ENCODE measurements at places on chromosomes 2 and 18.

DNA sequence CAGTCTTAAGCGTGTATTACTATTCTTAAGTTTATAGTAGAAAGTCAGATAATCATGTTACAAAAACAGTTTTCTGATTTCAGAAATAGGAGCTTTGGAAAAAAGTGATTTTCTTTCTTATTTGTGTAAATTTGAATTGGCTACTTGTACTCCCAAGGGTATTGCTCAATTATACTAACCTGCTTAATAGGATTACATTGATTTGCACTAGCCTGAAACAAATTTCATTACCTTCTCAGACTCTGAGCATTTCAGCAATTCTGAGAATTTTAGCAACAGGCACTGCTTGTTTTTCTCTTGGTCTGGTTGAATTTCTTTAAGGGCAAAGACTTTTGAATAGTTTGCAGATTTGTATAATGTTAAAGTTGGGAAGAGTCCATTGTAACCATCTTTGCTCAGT, 87.2 kb upstream of the NXPH2 start:
- H3K4me1 ChIP-seq = no peaks in the 10 kb centered on the region
- H3K36me3 ChIP-seq = no peaks in the 10 kb centered on the region
- no peaks in the 10 kb centered on the region for H3K27me3 ChIP-seq
- H3K27ac ChIP-seq = no peak overlapping the region

- no peak overlapping the region for H3K27ac ChIP-seq
- no peak overlapping the region for H3K4me3 ChIP-seq
- H3K36me3 ChIP-seq = peaks cover 51% of the 10 kb centered on the region
- H3K27me3 ChIP-seq = no peaks in the 10 kb centered on the region
Observed at GRCh38 chr2:101893681-101894381, 97.9 kb upstream of the IL1R2 start.

GRCh38 chr18:39259736-39260135, 1694.1 kb upstream of the CELF4 start:
- no peak overlapping the region for H3K27ac ChIP-seq
- H3K36me3 ChIP-seq = no peaks in the 10 kb centered on the region
- H3K27me3 ChIP-seq = no peaks in the 10 kb centered on the region
- H3K4me3 ChIP-seq = no peak overlapping the region

GRCh38 chr2:65000644-65001043, 11.4 kb downstream of the SLC1A4 start:
- H3K36me3 ChIP-seq = peaks cover 87% of the 10 kb centered on the region
- H3K27ac ChIP-seq = no peak overlapping the region
- no peak for DNase-seq
- H3K4me3 ChIP-seq = no peak overlapping the region

- DNase-seq = no peak
Observed at GRCh38 chr2:56185582-56186046, 1.8 kb downstream of the CCDC85A start.

GRCh38 chr2:48328159-48328809, 201.7 kb upstream of the STON1 start:
- no peak overlapping the region for H3K27ac ChIP-seq
- H3K4me1 ChIP-seq = peaks cover 12% of the 10 kb centered on the region
- no peak overlapping the region for H3K4me3 ChIP-seq

- H3K36me3 ChIP-seq = no peaks in the 10 kb centered on the region
- peaks cover 14% of the 10 kb centered on the region for H3K27me3 ChIP-seq
- H3K4me3 ChIP-seq = no peak overlapping the region
- DNase-seq = no peak
- H3K4me1 ChIP-seq = no peaks in the 10 kb centered on the region
Observed at GRCh38 chr2:217364224-217364623, 504.4 kb upstream of the TNP1 start.

- no peaks in the 10 kb centered on the region for H3K27me3 ChIP-seq
- no peak for DNase-seq
- no peak overlapping the region for H3K27ac ChIP-seq
- no peaks in the 10 kb centered on the region for H3K36me3 ChIP-seq
- H3K4me3 ChIP-seq = no peak overlapping the region
Observed at GRCh38 chr2:219197388-219197787, 9.2 kb upstream of the ZFAND2B start.

DNA sequence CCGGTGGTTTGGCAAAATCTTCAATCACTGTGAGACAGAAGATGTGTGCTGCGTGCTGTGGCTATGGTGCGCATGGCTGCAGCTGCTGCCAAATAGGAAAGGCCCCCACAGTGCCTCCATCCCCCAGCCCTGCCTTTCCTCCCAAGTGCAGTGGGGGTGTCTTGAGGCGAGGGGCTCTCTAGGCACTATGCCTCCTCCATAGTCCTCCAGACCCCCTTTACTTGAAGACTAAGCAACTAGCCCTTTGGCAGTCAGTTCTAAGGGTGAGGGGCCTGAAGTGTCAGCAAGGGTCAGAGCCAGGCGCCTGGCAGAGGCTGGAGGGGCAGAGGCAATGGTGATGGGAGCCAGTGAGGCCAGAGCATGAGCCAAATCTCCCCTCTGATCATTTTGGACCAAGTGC, 13.6 kb upstream of the TMEM185B start:
- H3K4me1 ChIP-seq = peaks cover 16% of the 10 kb centered on the region
- H3K4me3 ChIP-seq = no peak overlapping the region
- DNase-seq = no peak
- no peaks in the 10 kb centered on the region for H3K36me3 ChIP-seq
- no peaks in the 10 kb centered on the region for H3K27me3 ChIP-seq

- no peak overlapping the region for H3K27ac ChIP-seq
- peaks cover 1% of the 10 kb centered on the region for H3K27me3 ChIP-seq
- H3K4me3 ChIP-seq = no peak overlapping the region
- H3K4me1 ChIP-seq = no peaks in the 10 kb centered on the region
- no peaks in the 10 kb centered on the region for H3K36me3 ChIP-seq
- no peak for DNase-seq
Observed at GRCh38 chr18:58624011-58624410, 4.9 kb downstream of the ALPK2 start.

DNA sequence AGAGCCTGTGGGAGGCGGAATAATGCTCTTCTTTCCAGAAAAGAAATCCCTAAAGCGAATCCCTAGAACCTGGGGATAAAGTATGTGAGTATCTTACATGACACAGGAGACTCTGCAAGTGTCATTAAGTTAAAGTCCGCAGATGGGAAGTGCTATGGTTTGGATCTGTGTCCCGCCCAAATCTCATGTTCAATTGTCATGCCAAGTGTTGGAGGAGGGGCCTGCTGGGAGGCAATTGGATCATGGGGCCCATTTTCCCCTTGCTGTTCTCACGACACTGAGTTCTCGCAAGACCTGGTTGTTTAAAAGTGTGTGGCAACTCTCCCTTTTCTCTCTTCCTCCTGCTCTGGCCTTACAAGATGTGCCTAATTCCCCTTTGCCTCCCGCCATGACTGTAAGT, 207.8 kb downstream of the MYT1L start:
- no peaks in the 10 kb centered on the region for H3K36me3 ChIP-seq
- no peaks in the 10 kb centered on the region for H3K4me1 ChIP-seq
- H3K4me3 ChIP-seq = no peak overlapping the region
- no peak overlapping the region for H3K27ac ChIP-seq
- H3K27me3 ChIP-seq = no peaks in the 10 kb centered on the region

GRCh38 chr18:51151568-51152511, 45.6 kb downstream of the MEX3C start:
- peaks cover 28% of the 10 kb centered on the region for H3K4me1 ChIP-seq
- H3K27ac ChIP-seq = no peak overlapping the region
- H3K4me3 ChIP-seq = no peak overlapping the region
- H3K36me3 ChIP-seq = no peaks in the 10 kb centered on the region
- no peaks in the 10 kb centered on the region for H3K27me3 ChIP-seq

DNA sequence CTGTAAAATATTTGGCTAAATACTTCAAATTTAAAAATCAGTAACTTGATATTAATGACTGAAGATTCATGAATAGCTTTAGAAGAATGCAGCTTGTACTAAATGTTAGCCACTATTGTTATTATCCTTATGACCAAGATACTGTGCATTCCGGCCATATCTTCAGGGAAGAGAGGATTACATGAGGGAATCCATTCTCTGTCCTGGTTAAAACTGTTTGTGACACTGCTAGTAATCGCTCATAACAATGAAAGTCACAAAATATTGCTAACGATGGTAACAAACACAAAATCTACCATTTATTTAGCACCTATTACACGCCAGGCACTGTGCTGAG, 217.7 kb downstream of the PRKCE start:
- H3K4me1 ChIP-seq = peaks cover 41% of the 10 kb centered on the region
- peak overlapping the region; percentile 68 for H3K27ac ChIP-seq
- no peak overlapping the region for H3K4me3 ChIP-seq
- H3K27me3 ChIP-seq = no peaks in the 10 kb centered on the region

- DNase-seq = no peak
- H3K36me3 ChIP-seq = no peaks in the 10 kb centered on the region
- H3K4me1 ChIP-seq = no peaks in the 10 kb centered on the region
- peaks cover 9% of the 10 kb centered on the region for H3K27me3 ChIP-seq
- H3K4me3 ChIP-seq = no peak overlapping the region
Observed at GRCh38 chr2:234795272-234795920, 156.4 kb upstream of the SH3BP4 start.

GRCh38 chr18:48931680-48932461, 18.9 kb downstream of the SMAD7 start:
- DNase-seq = no peak
- peaks cover 70% of the 10 kb centered on the region for H3K4me1 ChIP-seq
- H3K4me3 ChIP-seq = no peak overlapping the region
- H3K36me3 ChIP-seq = no peaks in the 10 kb centered on the region

GRCh38 chr2:254241-254640, 9.6 kb downstream of the SH3YL1 start:
- no peaks in the 10 kb centered on the region for H3K27me3 ChIP-seq
- no peaks in the 10 kb centered on the region for H3K36me3 ChIP-seq
- no peak for DNase-seq
- H3K27ac ChIP-seq = no peak overlapping the region
- H3K4me1 ChIP-seq = no peaks in the 10 kb centered on the region

DNA sequence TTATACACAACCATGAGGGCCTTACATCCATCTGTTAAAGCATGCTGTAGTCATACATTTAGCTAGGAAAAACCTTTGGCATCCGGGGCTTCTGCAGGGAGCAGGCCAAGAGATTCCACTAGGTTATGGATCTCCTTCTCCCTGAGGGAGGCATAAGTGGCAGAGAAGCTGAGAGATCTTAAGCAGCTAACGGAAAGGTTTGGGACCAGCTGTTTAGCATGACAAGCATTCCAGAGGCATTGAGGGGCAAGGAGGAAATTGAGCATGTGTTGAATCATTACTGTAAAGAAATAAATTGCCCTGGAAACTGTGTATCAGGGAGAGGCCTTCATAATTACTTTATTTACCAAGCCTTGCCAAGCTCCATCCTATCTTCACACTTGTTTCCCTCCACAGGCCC, 643.1 kb downstream of the CNTNAP5 start:
- H3K27me3 ChIP-seq = no peaks in the 10 kb centered on the region
- no peak overlapping the region for H3K27ac ChIP-seq
- no peak overlapping the region for H3K4me3 ChIP-seq

GRCh38 chr2:10576456-10576855, 113.3 kb downstream of the NOL10 start:
- no peaks in the 10 kb centered on the region for H3K27me3 ChIP-seq
- no peak for DNase-seq
- no peak overlapping the region for H3K4me3 ChIP-seq

DNA sequence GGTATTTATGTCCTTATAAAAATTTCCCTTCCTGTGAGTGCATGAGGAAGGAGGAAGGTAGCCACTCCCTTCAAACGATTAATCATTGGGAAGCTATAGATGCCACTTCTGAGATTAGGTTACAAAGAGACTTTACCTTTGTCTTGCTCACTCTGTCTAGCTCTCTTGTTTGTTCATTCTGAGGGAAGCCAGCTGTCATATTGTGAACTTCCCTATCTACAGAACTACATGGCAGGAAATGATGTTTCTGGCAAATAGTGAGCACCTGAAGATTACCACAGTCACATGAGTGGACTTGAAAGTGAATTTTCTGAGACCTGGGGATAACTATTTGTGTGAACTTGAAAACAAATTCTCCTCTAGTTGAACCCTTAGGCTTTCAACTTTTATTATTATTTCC, 776.8 kb downstream of the CCDC85A start:
- no peak overlapping the region for H3K27ac ChIP-seq
- H3K4me3 ChIP-seq = no peak overlapping the region
- H3K36me3 ChIP-seq = no peaks in the 10 kb centered on the region
- no peaks in the 10 kb centered on the region for H3K27me3 ChIP-seq
- H3K4me1 ChIP-seq = no peaks in the 10 kb centered on the region
- no peak for DNase-seq

GRCh38 chr18:21053127-21053526, 58.5 kb downstream of the ROCK1 start:
- no peaks in the 10 kb centered on the region for H3K27me3 ChIP-seq
- no peak for DNase-seq
- no peak overlapping the region for H3K4me3 ChIP-seq
- peaks cover under 1% of the 10 kb centered on the region for H3K36me3 ChIP-seq
- H3K27ac ChIP-seq = no peak overlapping the region
- no peaks in the 10 kb centered on the region for H3K4me1 ChIP-seq

DNA sequence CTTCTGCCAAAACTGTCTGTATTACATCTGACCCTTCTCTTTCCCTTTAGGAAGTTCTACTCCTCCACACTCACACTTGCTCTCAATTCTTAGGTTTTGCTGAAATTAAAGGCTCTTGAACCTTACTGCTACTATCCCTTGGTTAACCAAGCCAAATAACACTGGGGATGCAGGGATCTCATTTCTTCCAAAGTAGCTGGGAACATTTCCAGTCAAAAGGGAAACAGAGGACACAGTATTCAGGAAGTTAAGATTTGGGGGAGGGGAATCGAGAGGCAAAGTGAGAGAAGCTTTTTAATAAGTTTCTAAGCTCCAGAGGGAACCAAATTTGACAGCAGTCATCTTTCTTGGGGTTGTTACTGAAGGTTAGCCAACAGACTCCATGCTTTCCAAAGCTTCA, 6.2 kb downstream of the SEPTIN2 start:
- H3K27ac ChIP-seq = no peak overlapping the region
- no peak for DNase-seq
- peaks cover 51% of the 10 kb centered on the region for H3K4me1 ChIP-seq
- H3K4me3 ChIP-seq = no peak overlapping the region
- no peaks in the 10 kb centered on the region for H3K27me3 ChIP-seq
- peaks cover 67% of the 10 kb centered on the region for H3K36me3 ChIP-seq

GRCh38 chr2:152335016-152335725, at the start of gene FMNL2:
TSS of gene FMNL2 (plus strand) at chr2:152335174.
- no peak for DNase-seq
- H3K27ac ChIP-seq = no peak within 1 kb of the TSS
- no peaks in the 10 kb centered on the region for H3K4me1 ChIP-seq

DNA sequence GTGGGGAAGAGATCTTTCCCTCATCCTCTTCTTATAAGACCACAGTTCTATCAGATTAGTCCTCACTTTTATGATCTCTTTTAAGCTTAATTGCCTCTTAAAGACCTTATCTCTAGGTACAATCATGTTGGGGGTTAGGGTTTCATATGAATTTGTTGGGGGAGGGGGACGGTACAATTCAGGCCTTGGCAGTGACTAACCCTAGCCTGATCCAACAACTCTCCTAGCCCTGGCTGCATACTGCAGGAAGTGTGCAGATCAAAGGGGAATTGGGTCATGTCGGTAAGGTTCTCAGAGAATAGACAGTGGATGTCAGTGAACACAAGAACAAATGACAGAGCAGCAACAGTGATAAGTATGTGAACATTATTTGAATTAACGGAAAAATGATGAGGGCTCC, 16.4 kb downstream of the CAPN13 start:
- H3K27me3 ChIP-seq = peaks cover 39% of the 10 kb centered on the region
- no peaks in the 10 kb centered on the region for H3K36me3 ChIP-seq
- H3K4me3 ChIP-seq = no peak overlapping the region
- peak; percentile 42 for DNase-seq
